Activated CD8-positive, alpha-beta T cell treated with anti-CD3 and anti-CD28 coated beads, Interleukin-2, amount 10 ng/mL, durations not matched to agents 7 days and 5 days (primary cell): ENCODE measurements at places on chromosomes 11 and 22.

DNA sequence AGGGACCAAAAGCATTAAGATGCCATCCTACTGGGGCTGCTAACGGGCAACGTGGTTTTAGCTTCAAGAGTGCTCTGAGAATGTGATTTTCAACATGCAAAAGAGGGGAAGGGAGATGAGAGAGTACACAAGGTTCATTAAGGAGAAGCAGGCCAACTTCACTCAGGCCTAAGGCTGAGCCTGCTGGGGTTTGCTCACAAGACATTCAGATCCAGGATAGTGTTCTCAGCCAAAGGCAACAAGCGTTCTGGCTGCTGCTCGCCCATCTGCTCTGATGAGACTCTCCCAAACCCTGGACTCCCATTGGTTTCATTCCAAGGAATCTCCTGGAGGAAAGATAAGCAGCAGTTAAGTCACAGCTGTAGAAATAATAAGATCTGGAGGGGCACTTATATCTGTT is 23.6 kb upstream of the UPB1 start:
- DNase-seq, result no peak

DNA sequence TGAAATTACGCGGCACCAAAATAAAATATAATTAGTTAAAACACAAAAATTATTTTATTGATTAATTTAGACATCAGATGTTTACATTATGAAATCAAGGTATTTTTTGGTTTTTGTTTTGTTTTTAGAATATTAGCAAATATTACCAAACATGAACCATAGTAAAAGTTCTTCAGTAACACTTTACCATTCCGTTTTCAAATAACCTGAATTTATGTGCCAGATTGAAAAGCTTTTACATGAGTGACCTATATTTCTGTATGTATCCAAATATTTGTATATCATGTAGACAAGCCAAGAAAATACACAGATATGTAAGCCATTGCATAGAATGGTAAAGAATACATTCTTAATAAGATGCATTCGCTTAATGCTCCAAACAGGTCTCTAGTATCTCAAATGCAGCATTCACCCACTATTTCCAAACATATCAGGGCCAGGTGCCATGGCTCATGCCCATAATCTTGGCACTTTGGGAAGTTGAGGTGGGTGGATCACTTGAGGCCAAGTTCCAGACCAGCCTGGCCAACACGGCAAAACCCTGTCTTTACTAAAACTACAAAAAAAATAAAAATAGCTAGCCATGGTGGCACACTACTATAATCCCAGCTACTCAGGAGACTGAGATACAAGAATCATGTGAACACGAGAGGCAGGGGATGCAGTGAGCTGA is 102.4 kb upstream of the SERPIND1 start:
- DNase-seq, result no peak

DNA sequence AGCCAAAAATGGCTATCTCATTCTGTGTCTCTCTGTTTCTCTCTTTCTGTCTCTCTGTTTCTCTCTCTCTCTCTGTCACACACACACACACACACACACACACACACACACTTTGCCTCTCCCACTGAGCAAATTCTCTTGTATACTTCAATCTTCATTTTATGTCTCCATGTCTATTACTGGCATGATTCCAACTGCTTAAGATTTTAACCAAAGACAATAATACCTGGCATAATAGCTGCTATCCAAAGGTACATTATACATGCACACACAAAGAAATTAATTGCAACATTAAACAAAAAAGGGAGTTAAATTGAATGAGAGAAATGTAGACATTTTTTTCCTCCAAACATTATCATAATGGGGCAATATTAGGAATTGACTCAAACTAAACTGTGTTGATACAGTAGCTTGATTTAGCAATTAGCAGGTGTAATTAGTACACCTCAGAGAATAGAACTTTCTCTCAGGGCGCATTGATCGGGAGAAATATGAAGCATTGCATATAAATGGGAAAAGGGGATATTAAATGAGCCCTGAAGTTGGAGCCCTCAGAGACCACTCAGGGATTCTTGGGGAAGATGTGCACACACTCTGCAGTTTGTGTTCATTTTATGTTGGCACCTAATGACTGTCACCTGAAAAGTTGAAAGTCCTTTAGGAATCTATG is 17.4 kb upstream of the SLC1A2 start:
- no peak for DNase-seq

GRCh38 chr11:3126901-3127691 is 38.0 kb downstream of the OSBPL5 start:
- no peak for DNase-seq

DNA sequence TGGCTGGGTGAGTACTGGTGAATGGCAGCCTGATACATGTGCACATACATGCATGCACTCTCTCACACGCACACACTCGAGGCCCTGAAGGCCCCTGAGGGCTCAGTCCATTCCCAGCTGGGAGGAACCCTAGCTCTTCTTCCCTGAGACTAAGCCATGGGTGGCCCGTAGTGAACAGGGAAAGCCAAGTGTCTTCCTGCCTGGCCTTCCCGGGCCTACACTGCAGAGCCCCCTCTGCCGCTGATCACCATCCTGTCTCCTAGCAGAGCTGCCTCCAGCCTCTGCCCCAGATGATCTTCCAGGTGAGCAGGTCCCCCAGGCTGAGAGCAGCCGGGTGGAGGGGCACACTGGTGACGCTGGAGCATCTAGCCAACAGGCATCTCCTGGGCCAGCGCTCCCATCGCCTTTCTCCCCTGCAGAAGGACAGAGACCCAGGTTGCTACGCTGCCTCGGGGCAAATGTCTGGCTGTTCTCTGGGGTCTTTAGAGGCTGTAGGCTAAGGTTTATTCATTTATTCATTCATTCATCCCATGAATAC is 57.3 kb downstream of the CD82 start:
- peak; percentile 15 for DNase-seq

DNA sequence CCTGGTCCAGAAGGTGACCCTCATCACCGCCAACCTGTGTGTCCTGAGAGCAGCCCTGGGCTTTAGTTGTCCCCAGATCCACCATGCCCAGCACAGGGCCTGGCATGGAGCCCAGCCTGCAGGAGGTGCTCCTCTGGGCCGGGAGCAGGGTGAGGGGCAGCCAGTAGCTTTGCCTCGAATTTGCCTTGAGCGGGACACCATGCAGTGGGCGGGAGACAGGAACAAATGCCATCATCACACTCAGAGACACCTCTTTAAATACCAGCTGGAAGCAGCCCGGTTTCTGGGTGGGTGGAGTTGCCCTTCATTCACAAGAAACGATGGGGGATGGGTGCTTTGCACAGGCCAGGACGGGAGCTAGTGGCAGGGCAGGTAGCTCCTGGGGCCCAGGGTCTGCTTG is 19.3 kb downstream of the FLRT1 start:
- DNase-seq, result no peak

GRCh38 chr11:11798586-11799438 is 43.0 kb upstream of the USP47 start:
- DNase-seq, result peak; percentile 83

- no peak for DNase-seq
Measured at GRCh38 chr22:44821741-44822475, 69.5 kb downstream of the ARHGAP8 start.

GRCh38 chr11:125426818-125427528 is 69.1 kb downstream of the FEZ1 start:
- no peak for DNase-seq

DNA sequence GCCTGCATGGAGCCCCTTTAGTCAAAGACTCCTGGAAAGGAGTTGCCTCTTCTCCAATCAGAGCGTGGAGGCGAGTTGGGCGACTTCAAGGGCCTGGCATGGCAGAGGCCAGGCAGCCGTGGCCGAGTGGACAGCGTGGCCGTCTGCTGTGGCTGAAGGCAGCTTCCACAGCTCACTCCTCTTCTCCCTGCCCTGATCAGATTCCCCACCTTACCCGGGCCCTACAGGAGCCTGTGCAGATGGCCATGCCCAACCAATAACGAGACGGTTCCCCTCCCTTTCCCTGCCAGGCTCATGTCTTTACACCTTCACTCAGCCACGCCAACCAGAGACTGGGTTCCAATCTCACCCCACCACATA is 20.0 kb upstream of the SLC22A12 start:
- no peak for DNase-seq

DNA sequence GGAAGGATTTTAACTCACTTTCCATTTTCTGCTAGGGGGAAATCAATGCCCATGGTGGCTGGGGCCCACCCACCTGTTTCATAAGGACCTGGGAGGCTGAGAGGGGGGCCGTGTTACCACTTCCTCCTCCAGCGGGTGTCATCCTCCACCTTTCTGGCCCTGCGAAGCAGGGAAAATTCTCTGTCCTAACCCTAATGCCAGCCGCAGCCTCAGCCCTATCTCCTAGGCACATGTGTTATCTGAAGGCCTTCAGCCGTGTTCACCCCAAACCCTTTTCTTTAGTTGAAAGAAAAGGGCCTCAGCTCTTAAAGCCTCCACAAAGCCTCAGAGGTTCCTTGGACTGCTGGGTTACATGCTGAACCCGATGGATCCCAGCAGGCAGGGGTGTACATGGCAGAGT is 55.4 kb upstream of the NECTIN1 start:
- DNase-seq, result no peak
